ENCODE measurements at places on chromosomes 6 and 20.

DNA sequence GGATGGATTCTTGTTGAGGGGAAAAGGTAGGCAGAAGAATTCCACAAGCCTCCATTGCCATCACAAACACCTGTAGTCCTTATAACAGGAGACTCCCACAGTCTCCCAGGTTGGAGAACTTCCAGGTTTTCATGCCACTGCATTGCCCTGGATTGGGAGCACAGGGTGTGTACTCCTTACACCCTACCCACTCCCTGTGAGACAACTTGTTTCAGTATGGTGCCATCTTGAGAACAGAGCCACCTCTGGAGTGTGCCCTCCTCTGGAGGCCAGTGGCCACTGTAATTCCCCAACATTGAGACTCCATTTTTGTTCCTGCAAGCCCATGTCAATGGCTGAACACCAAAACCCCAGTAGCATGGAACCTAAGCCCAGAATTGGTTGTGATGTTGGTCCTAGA, 123.5 kb upstream of the LAMA2 start:
- no peak for DNase-seq

DNA sequence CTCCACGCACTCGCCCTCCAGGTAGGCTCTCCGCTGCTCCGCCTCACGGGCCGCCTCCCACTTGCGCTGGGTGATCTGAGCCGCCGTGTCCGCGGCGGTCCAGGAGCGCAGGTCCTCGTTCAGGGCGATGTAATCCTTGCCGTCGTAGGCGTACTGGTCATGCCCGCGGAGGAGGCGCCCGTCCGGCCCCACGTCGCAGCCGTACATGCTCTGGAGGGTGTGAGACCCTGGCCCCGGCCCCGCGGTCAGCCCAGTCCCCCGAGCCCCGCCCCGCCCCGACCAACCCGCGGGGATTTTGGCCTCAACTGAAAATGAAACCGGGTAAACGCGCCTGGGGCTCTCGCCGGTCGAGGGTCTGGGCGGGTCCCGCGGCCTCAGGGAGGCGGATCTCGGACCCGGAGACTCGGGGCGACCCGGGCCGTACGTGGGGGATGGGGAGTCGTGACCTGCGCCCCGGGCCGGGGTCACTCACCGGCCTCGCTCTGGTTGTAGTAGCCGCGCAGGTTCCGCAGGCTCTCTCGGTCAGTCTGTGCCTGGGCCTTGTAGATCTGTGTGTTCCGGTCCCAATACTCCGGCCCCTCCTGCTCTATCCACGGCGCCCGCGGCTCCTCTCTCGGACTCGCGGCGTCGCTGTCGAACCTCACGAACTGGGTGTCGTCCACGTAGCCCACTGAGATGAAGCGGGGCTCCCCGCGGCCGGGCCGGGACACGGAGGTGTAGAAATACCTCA, 598 bp downstream of the HLA-B start:
- peak; percentile 68 for DNase-seq

- DNase-seq: peak; percentile 17
These were observed 57.7 kb downstream of the ZDHHC14 start for GRCh38 chr6:157438611-157439111.

- DNase-seq: no peak
These were observed 30.3 kb downstream of the LIN28B start for GRCh38 chr6:104987218-104987617.

DNA sequence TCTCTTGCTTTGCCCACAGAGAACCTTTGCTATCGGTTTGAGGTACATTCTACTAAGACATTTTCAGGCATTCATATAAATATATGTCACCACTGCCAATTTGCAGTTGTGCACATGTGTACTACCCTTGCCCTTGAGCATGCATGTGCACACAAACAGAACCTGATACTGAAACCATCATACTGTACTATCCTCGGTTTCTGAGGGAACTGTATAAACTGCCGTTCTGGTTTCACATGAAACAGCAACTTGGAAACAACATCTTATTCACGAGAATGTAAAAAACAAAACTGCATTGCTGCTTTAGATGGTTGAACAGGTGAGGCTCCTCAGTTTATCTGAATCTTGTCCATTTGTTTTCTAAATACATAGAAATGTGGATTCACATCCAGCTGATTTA, 151.2 kb upstream of the TMEM170B start:
- DNase-seq: no peak

DNA sequence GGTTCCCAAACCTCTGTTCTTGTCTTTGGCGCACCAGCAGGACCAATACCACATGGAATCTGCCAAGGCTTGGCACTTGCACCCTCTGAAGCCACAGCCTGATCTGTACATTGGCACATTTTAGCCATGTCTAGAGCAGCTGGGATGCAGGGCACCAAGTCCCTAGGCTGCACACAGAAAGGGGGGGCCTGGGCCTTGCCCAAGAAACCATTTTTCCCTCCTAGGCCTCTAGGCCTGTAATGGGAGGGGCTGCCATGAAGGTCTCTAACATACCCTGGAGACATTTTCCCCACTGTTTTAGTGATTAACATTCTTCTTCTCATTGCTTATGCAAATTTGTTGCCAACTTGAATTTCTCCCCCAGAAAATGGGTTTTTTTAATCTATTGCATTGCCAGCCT, 5.4 kb upstream of the FAM120B start:
- DNase-seq: no peak

- DNase-seq: no peak
These were observed 118.8 kb upstream of the ZNF217 start for GRCh38 chr20:53712212-53712977.

DNA sequence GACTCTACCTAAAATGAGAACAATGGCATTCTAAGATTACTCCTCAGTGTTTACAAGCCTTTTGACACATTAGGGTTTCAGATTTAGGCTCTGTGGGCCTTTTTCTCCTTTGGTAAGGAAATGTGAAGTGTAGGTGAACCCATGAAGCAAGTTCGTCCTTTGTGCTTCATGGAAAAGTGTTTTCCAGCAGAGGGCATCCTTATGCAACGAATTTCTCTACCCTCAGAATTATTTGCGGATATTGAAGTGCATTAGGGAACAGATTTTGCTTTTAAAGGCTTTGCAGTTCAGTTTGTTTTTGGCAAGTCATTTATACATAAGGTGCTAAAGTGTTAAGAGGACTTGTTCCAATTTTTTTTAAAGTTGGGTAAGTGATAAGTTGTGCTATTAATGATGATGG, 55.7 kb upstream of the FERMT1 start:
- peak; percentile 58 for DNase-seq

- no peak for DNase-seq
These were observed 239.7 kb upstream of the SUPT3H start for GRCh38 chr6:45617441-45617840.

GRCh38 chr6:118781897-118782296, 112.1 kb upstream of the ASF1A start:
- DNase-seq: no peak

DNA sequence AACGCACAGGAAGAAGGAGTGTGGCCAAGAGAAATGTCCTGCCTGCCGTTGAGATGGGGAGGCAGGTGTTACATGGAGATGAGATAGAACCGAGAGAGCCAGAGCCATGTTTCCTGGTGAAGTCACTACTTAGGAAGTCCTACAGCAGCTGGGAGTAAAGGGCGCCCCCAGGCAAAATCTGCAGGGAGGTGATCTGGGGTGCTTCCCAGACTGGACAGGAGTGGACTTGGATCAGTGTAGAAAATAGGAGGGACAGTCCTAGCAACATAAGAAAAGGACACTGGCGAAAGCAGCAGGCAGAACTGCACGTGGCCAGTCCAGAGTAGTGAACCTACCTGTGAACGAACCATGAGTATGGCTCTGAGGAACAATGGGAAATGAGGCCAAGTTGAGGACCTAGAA, 85.3 kb downstream of the CD164 start:
- no peak for DNase-seq

DNA sequence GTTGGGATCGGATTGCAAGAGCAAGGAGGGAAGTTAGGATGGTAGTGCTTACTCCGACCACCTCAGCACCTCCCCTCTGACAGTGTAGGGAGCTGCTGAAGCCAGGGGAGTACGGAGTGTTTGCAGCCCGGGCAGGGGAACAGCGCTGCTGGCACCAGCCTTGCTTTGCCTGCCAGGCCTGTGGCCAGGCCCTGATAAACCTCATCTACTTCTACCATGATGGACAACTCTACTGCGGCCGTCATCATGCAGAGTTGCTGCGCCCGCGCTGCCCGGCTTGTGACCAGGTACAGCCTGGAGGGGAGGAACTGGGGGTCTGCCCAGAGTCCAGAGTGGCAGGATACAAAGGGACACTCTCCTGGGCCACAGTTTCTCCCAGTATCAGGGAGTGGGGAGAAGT, 2.2 kb upstream of the TOMM6 start:
- DNase-seq: no peak

DNA sequence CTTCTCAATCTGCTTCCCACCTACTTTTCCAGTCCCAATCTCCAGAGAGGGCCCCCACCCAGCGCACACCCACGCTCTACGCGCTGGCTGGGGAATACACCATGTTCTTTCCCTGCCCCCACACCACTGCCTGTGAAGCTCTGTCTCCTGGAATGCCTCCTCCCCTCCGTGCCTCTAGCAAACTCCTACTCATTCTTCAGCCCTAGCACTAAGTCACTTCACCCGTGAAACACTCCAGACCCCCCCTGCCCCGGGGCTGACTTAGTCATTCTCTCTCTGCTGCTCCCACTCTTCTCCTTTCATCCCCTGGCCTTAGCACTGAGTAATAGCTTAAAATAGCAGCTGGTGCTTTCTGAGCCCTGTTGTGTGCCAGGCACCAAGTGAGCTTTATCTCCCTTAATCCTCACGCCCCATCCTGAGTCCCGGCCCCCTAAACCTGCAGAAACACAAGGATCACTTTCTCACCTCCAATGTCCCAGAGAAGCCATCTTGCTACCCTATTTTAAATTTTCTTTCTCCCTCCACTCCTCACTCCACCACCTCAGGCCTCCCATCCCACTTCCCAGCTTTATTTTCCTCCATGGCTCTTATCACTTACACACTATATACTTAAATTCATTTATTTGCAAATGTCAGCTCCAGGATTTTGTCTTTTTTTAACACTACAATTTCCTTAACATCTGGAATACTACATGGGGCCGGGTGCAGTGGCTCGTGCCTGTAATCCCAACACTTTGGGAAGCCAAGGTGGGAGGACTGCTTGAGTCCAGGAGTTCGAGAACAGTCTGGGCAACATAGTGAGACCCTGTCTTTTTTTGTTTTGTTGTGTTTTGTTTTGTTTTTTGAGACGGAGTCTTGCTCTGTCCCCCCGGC, 6.3 kb upstream of the PARD6B start:
- peak; percentile 96 for DNase-seq

- peak; percentile 43 for DNase-seq
These were observed 153.7 kb upstream of the RIPOR2 start for GRCh38 chr6:25089442-25089841.

- DNase-seq: no peak
These were observed 261.4 kb downstream of the ZNF217 start for GRCh38 chr20:53332022-53332837.

DNA sequence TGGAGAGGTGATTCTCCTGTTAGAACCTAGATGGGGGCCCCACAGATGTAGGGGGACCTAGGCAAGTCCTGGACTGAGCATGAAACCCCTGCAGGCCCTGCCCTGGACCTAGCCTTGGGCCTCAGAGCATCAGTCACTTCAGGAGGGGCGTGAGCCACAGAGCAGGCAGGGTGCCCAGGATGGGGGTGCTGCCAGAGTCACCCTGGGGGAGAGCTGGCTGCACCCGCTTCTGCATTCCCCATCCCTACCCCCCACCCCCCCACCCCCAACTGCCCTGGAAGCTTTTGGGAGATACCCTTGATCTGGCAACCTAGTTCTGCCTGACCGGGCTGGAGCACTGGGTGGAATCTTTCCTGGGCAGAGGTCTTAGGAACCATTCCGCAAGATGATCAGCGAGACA, 125.6 kb downstream of the GRM4 start:
- DNase-seq: no peak

- no peak for DNase-seq
These were observed 154.6 kb downstream of the SASH1 start for GRCh38 chr6:148497257-148497656.

GRCh38 chr20:56423886-56424285, 11.8 kb downstream of the CASS4 start:
- no peak for DNase-seq
